ENCODE measurements at places on chromosomes 1 and 21.
A peak's percentile ranks its signal among the peaks of the same experiment; 100 is the strongest.

DNA sequence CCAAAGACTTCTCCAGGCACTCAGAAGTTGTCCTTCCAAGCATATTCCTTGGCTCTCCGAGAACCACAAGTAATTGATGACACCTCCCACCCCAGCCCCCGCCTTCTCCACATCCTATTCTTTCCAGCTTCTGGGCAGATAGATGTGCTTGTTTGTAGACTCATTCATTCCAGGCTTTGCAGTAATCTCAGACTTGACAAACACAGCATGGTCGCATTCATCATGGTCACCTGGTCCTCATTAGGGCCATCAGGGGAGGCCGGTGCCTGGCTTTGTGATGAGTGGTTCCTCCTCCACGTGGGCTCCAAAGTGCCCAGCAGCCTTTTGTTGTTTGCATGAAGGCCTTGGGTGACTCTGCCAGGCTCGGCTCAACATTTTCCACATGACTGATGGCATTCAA is 28.5 kb upstream of the KCNE2 start:
- no peak for DNase-seq

DNA sequence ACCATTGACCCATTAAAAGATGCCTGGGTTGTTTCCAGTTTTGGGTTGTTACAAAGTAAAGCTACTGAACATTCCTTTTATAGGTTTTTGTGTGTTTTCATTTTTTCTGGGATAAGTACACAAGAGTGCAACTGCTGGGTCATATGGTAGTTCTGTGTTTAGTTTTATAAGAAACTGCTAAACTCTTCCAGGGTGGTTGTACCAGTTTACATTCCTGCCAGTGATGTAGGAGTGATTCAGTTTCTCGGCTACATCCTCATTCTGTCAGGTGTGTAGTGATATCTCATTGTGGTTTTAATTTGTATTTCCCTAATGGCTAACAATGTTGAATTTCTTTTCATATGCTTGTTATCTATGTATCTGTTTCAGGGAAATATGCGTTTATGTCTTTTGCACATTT is 58.5 kb upstream of the DNAJC6 start:
- no peak for DNase-seq

- DNase-seq = no peak
Measured at GRCh38 chr1:36925251-36925650, 109.1 kb downstream of the GRIK3 start.

GRCh38 chr1:53517821-53518352 is 58.7 kb downstream of the DMRTB1 start:
- no peak for DNase-seq

GRCh38 chr21:45276596-45276995 is 11.1 kb downstream of the POFUT2 start:
- no peak for DNase-seq

DNA sequence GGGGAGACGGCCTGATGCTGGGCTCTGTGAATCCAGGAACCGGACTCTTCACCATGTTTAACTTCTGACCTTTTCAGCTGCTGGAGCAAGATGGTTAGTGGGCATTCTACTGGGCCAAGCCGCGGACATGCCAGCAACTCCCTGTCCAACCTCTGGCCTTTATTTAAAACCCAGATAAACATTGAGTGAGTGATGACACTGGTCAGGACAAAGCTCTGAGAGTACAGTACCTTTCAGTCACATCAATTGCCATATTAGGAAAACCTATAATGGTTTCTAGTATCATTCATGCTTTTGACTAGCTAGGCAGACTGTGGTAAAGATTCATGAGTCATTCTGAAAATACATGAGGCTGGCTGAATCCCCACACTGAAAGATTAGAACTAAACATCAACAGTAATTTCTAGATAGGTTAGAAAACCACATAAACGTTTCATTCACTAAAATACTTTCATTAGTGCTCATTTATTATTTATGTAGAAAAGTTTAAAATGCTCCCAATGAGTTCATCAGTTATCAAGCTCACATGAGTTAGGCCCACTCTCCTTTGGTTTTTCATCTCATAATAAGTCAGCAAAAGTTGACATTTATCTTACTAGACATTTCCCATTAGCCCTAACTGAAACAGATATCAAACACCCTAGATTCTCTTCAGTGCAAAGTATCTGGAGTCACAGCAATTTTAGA is 7.1 kb upstream of the ACTA1 start:
- no peak for DNase-seq

DNA sequence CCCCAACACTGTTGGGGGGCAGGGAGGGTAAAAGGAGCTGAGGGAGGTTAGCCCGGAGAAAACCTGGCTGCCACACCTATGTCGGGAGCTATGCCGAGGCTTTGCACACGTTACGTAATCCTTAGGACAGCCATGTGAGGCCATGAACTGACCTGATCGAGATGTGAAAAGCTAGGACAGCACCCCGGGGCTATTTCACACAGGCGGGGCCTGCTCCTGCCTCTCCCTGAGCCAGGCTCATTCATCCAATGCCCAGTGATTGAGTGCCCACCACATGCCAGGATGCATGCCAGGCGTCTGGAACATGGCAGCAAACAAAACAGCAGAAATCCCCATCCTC is 30.2 kb downstream of the LDLRAP1 start:
- peak; percentile 93 for DNase-seq

DNA sequence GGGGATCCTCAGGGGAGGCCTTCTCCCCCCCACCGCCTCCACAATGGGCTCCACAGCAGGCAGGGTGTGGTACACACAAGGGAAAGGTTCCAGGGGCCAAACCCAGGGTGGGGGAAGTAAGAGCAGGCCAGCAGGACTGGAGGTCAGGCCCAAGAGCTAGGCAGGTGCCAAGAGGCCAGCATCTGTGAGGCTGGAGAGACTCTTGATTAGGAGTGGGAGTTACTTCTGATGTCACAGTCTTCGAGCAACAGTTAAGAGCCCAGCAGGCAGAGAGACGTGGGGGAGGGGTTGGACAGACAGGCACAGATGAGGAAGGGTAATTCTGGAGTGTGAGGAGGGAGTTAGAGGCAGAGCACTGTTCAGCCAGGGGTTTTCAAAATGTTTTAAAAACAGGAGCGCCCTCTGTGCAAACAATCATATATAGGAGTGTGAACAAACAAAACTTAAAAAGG is 55.8 kb downstream of the SLC9A1 start:
- DNase-seq = no peak

- no peak for DNase-seq
Measured at GRCh38 chr1:109846162-109846561, 64.5 kb upstream of the CSF1 start.

- no peak for DNase-seq
Measured at GRCh38 chr1:71364236-71364635, 283.4 kb upstream of the ZRANB2 start.

Measured in cerebellar cortex (tissue), 1 donor.